ENCODE measurements at places on chromosomes 7 and 10.

DNA sequence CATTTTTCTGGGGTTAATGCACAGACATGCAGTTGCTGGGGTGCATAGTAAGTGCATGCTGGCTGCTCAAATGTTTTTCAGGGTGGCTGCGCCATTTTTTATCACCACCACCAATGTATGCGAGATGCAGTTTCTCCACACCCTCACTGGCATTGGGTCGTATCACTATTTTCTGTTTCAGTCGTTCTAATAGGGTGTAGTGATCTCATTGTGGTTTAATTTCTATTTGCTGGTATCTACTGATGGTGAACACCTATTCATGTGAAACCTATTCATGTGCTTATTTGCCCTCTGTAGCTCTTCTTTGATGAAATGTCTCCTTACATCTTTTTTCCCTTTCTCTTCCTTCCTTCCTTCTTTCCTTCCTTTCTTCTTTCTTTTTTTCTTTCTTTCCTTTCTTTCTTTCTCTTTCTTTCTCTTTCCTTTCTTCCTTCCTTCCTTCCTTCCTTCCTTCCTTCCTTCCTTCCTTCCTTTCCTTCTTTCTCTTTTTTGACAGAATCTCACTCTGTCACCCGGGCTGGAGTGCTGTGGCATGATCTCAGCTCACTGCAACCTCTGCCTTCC lies 84.3 kb downstream of the ELFN1 start:
- DNase-seq = no peak

DNA sequence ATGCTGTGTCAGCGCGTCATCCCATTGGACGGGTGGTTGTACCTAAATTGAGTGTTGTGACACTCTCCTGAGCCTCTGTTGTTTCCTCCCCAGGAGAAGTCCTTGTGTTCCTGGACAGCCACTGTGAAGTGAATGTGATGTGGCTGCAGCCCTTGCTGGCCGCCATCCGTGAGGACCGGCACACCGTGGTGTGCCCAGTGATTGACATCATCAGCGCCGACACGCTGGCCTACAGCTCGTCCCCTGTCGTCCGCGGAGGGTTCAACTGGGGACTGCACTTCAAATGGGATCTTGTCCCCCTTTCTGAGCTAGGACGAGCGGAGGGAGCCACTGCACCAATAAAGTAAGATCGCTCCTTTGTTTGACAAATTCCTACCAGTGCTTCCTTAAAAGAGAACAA lies 82.5 kb downstream of the GALNT11 start:
- no peak for DNase-seq

GRCh38 chr10:43264344-43264964 lies 2.4 kb downstream of the RASGEF1A start:
- DNase-seq = no peak

GRCh38 chr7:151792636-151793035 lies 84.3 kb downstream of the PRKAG2 start:
- DNase-seq = no peak

DNA sequence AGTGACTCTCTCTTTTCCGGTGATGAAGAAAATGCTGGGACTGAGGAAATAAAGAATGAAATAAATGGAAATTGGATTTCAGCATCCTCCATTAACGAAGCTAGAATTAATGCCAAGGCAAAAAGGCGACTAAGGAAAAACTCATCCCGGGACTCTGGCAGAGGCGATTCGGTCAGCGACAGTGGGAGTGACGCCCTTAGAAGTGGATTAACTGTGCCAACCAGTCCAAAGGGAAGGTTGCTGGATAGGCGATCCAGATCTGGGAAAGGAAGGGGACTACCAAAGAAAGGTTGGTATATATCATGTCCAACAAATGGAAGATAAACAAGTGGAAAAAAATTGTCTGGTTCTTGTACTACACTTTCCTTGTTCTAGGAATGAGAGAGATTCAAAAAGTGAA lies 9.5 kb downstream of the PDCD4 start:
- no peak for DNase-seq

GRCh38 chr10:74238031-74238431 lies 87.0 kb downstream of the ADK start:
- no peak for DNase-seq

DNA sequence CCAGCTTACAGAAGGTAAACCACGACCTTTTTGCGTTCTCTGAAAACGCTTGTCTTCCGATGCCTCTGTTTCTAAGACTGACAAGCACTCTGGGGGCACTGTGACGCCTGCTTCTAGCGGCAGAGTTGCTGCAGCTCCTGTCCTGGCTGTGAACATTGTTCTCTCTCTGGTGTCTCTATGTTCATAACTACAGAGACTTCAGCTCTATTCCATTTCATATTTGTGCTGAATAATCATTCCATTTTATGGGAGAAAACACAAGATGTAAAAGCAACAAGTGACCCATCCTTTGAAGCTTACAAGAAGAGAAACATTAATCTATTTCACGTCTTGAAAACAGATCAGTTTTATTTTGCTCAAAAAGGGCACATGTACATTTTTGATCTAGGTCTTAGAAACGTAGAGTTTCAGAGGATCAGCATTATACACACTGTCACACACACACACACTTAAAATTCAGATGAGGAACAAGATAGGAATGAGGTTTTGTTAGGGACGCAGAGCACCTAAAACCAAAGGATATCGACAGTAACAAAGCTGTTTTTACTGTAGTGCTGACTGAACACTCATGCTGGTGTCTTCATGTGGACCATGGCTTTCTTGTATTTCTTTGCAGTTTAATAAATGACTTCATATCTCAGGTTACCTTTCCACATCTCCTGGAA lies 3.0 kb downstream of the IKZF1 start:
- peak; percentile 67 for DNase-seq
